ENCODE measurements at places on chromosomes 7 and 10.

DNA sequence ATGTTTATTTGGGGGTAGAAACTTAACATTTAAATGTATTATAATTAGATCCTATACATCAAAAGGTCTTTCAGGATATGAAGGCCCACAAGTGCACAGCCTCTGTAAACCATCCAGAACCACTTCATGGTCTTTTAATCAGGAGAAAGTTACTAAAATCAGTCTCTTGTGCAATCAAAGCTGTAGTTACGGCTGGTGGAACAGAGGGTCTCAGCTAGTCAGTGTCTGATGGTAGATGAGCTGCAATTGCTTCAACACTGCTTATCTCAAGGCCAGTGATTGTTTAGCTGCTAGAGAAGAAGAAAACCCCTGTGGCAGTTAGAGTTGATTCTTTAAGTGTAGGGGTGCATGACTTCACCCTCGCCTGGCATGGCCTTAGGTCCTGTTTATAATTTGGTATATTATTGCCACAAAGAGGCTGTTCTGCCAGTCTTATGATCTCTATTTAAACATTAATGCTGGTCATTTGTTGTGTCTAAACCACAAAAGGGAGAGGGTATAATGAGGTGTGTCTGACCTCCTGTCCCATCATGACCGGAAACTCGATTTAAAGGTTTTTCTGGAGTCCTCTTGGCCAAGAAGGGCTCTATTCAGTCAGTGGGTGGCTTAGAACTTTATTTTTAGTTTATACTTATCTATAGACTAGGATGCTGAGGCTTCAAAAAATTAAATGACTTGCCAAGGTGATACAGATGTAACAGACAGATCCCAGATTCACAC is 21.3 kb downstream of the MSRB2 start:
- DNase-seq, result no peak

- DNase-seq, result no peak
These were observed 228.4 kb downstream of the CUX1 start for GRCh38 chr7:102045681-102046372.

DNA sequence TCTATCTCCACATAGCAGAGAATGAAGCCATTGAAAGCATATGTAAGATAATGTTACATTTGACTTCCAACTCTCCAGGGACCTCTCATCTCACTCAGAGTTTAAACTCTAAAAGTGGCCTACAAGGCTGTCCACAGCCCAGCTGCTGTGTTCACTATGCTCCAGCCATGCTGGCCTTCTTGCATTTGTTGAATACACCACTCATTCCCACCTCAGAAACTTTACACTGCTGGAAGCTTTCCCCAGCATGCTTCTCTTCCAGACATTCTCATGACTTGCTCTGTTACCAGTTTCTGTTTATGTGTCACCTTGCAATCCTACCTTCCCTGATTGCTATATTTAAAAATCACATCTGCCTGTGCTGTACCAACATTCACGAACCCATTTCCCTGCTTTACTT is 167.2 kb downstream of the WNT2 start:
- DNase-seq, result no peak

- no peak for DNase-seq
These were observed 866.9 kb downstream of the LRMDA start for GRCh38 chr10:76298329-76298728.

DNA sequence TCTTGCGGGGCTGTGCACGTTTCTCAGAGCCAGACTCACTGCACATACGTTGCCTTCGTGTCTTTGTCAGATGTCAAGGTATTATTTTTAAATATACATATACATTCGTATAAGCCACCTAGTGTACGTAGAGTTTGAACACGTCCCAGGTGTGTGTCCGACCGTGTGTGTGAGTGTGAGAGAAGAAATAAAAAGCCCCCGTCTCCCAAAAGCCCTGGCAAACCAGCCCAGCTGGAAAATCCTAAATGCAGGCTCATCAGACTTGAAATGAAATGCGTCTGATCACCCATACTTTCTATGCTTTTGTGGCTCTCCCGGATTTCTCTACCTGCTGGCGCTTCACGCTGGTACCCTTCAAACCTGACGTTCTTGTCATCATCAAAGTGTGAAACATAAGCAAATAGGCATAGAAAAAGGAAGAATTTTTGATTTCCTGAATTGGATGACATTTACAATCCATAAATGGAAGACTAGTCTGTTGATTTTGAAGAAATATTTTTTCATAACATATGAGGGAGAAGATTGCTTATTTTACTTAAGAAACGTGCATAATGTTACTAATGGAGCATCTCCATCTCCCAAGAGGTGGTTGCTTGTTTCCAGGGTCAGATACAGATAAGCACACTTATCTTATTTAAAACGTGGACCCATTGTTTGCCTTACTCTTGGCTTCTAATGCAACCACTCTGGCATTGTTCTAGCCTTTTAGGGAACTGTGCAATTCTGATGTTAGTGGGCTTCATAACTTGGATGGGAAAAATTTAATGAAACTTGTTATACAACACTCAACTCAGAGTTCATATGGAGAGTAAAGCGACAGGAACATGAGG is 971 bp downstream of the PRKG1 start:
- DNase-seq, result no peak

DNA sequence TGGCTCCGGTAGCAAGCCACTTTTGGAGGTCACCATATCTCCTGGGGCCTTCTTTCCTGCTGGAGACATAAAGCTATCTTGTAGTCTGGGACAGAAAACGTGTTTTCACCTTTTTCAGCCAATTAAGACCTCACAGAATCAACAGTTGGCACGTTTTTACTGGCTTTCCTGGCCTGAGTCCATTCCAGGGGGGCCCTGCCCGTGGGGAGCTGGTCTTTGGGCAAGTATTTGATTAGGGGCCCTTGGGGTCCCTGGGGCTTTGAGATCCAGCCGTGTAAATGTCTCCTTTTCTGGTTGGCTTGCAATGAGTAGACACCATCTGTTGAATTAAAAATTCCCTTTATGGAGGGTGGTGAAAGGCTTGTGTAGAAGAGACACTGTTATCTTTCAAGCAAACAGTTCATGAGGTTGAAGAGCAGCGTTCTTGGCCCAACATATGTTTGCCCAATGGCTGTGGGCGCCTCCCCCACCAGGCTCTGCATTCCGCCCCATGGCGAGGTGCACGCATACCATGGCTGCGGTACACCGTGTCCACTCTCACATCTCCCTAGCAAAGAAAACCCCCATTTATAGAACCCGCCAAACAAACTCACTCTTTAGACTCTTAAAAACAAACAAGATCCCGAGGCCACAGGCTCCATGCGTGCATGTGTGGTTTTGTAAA is 593.2 kb downstream of the LRMDA start:
- peak; percentile 93 for DNase-seq

GRCh38 chr7:18361756-18362155 is 133.8 kb upstream of the HDAC9 start:
- DNase-seq, result no peak

GRCh38 chr7:1616741-1617140 is 46.9 kb upstream of the PSMG3 start:
- no peak for DNase-seq

GRCh38 chr7:10770176-10770575 is 203.5 kb upstream of the PHF14 start:
- no peak for DNase-seq

- no peak for DNase-seq
These were observed 101.0 kb upstream of the MACROH2A2 start for GRCh38 chr10:69951658-69952057.

DNA sequence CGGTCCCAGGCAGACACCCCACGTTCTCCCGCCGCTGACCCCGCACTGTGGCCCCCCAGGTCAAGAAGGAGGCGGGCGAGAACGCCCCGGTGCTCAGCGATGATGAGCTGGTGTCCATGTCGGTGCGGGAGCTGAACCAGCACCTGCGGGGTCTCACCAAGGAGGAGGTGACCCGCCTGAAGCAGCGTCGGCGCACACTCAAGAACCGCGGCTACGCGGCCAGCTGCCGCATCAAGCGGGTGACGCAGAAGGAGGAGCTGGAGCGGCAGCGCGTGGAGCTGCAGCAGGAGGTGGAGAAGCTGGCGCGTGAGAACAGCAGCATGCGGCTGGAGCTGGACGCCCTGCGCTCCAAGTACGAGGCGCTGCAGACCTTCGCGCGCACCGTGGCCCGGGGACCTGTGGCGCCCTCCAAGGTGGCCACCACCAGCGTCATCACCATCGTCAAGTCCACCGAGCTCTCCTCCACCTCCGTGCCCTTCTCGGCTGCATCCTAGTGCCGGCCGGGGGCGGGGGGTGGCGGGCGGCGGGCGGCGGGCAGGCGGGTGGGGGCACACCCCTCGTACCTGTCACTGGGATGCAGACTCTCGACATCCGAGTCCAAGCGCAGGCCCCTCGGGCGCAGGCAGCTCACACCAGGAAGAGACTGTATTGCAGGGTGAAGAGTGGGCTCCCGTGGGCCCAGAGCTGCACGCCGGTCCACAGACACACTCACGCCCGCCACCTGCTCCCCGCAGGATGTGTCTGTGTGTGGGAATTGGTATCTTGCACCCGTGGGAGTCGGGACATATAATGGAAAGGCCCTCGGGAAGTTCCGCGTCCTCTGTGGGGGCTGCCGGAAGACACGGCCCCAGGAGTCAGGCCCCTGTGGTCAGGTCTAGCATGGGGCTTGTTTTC is 9.6 kb downstream of the MAFK start:
- DNase-seq, result peak; percentile 47

- DNase-seq, result no peak
These were observed 108.7 kb upstream of the RHOBTB1 start for GRCh38 chr10:61052469-61053205.

GRCh38 chr10:45444022-45444421 is 70.0 kb downstream of the ALOX5 start:
- peak; percentile 46 for DNase-seq

DNA sequence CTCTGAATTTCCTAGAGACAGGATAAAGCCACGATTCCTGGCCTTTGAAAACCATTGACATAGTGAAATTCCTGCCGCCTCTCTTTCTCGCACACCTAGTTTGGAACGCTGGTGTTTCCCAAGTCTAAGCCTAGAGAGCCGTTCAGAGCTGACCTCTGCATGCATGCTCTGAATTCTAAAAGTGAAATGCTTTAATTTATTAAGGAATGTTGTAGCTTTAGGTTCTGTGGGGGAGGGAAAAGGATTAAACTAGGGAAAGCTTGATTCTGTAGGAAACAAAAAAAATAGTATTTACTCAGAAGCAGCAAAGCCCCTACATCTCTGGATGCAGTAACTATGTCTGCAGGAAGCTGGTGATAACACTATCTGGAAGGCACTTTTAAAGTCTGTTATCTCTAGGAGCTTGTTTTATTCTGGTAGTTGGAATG is 27.3 kb downstream of the PFKP start:
- DNase-seq, result no peak

DNA sequence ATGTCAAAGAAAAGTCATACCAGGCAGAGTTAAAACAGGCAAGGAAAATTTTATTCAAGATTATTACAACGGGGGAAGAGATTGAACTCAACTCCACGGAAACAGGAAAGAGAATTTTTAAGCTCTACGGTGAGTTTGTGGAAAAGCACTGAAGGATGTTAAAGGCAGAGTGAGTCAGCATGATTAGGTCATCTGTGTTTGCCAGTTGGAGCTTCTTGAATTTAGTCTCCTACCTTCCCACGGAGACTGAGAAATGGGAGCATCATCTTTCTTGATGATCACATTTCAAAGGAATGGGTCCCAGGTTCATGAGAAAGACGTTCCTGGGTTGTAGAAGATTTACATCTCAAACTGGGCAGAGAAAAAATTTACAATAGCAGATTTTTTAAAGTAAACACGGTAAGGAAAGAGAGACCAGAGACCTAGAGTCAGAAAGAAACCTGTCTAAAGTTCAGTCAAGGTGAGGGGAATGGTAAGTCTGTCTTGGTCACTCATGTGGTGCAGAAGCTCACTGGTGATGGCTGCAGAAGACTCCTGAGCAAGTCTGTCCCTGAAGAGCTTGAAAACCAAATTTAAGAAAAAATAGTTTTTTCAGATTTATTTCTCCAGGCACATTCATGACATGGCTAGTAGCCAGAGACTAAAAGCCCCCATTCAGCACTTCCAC is 516.9 kb upstream of the LRRN3 start:
- DNase-seq, result no peak

DNA sequence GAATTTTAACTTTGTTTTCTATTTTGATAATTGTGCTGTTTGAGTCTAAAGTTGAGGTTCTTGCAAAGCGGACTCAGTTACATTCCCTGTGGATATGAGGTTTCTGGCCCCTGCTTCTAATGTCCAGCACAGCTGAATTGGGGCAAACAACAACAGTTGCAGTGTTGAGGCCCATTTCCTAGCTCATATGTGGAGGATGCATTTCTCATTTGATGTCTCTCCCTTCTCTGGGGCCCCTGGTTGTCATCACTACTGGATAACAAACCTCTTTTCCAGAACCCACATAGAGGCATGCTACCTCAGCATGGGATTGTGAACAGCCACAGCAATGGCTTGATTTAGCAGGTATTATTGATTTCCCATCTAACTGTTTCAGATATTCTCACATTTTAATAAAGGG is 208.2 kb upstream of the VSTM2A start:
- DNase-seq, result no peak

- peak; percentile 48 for DNase-seq
These were observed 26.7 kb upstream of the NDST2 start for GRCh38 chr10:73838008-73838567.

- DNase-seq, result no peak
These were observed 195.8 kb upstream of the SEMA3C start for GRCh38 chr7:81114633-81115032.

DNA sequence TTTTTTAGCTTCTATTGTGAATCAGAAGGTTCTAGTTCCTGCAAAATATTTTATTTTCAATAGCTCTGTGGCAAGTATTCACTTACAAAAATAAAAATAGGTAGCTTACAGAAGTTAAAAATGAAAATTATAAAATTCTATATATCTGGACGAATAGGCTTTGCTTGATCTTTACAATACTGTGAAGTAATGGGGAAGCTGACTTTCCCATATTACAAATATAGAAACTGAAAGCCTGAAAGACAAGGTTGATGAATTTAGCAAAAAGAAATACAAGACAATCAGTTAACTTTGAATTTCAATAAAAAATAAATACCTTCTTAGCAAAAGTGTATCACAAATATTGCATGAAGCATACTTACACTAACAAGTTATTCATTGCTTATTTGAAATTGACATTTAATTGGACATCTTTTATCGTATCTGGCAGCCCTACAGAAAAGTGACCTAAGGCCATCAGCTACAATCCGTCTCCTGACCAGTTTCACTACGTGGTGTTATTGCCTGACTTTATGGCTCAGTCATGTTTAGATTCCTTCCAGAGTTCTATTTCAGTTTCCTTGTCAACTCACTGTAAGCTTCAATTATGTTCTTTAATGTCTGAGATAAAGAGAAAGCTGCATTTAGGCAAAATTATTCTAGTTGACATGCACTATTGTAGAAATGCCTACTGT is 310.5 kb upstream of the HGF start:
- no peak for DNase-seq

DNA sequence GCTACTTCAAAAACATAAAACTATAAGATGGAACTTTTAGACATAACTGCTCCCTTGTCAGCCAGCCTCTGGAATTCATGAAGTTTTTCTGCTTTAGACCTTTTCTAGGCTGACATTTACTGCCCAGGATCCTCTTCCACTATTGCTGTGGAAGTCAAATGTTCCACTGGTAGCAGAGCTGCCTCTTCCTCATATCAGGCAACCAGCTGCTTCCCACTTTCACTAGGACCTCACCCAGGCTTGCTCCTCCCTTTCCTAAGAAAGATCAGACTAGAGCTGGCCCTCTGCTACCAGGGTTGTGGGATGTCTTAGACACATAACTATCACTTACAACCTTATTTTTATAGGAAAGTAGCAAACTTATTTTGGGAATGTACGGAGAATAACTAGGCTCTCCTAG is 121.5 kb downstream of the CTTNBP2 start:
- no peak for DNase-seq
